ENCODE measurements at places on chromosomes 3 and 15. TPM values are rescaled to one million over a fixed set of nuclear protein-coding genes. Genes with fewer than 3 reads are reported as not detected.

DAZL gene
- not detected for total RNA-seq

SLC15A2 gene
- 16.5 TPM for total RNA-seq

ARMC8 gene
- total RNA-seq, result 125 TPM

SLC30A4 gene
- 3.2 TPM for total RNA-seq

EXD1 gene
- not detected for total RNA-seq

DNA sequence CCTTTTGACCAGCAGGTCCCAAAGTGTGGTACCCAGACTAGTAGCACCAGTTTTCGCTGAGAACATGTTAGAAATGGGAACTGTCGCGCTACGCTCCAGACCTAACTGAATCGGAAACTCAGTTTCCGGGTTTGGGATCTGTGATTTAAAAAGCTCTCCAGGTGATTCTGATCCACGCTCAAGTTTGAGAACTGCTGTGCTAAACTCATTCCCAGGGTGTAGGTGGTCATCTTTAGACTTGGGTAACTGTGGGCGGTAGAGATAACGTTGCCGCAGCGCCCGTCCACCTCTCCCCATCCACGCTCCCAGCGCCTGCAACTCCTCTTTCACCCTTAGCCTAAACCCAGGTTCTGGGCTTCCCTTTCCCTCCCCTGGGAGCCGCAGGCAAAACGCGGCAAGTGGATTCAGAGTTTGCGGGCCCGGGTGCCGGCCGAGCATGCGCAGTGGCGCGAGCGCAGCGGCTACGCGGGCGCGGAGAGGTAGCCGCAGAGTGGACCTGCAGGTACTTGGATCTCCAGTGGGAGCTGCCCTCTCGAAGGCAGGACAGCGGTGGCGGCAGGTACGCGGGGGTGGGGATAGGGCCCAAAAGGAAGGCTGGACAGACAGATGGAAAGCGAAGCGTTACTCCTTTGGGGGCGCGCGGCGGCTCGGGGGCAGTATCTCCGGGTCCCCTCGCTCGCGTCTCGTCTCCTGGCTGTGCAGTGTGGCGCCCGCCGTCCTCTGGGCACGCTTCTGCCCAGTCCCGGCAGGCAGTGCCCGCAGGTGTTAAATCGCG is at the start of gene PLS1:
Gene PLS1 (plus strand): TSS at position 443 of the 775 bp plus-strand sequence. CDS start 67,845 bp downstream, outside the sequence.
- DNase-seq, result peak; percentile 93

DNA sequence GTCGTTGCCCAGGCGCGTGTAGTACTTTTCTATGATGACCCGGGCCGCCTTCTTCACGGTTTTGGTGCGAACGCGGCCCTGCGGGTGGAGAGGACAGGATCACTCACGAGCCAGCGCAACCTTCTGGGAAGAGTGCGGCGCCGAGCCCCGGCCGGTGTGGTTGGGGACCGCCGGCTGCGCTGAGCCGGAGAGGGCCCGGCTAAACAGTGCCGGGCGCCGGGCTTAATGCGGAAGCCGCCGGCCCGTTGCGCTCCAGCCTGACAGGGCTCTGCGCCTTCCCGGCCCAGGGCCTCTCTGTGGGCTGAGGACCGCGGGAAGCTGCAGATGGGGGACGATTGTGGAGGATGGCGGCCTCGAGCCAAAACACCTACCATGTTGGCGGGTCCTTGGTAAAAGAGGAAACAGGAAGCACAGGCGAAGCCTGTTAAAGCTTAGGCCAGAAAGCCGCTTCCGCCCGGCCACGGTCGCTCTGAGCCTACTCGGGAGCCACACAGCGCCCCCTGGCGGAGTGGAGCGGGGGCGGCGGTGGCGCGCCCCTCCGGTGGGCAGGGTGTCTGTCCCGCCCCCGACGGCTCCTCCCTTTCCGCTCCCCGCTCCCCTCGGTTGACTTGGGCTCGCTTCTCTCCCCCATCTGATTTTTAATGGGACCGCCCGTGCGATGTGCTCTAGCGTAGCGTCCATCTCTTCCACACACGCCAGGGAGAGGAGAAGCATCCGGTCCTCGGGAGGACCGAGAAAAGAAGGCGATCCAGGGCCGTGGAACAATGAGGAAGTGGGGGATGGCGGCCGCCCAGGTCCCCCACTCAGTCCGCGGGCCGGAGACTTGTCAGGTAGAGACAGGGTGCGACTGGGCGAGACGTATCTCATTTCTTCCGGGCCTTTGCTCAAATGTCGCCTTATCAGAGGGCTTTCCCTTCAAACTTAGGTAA is at the start of gene RPS17:
Gene RPS17 (minus strand): TSS at position 403 of the 929 bp plus-strand sequence. CDS start 29 bp downstream, at position 374.
- DNase-seq, result peak; percentile 98

- no peak for DNase-seq
Observed at GRCh38 chr3:162015856-162016255, 519.2 kb downstream of the OTOL1 start.

DNA sequence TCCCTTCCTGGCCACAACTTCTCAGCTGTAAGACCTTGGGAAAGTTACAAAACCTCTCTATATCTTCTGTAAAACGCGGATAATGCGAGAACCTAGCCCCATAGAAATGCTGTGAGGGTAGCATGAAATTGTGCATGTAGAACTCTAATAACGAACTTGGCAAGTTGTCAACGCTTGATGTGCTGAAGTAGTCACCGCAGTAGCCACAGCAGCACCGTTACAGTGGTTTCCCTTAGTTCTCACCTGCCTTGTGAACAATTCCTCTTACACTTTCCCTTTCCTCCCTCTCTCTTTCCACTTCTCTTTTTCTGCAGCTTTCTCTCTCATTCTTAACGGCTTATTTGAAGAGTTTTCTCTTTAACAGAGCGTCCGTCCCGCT is 447 bp upstream of the SHQ1 start:
- DNase-seq, result no peak

- DNase-seq, result no peak
Observed at GRCh38 chr15:74845208-74845568, 2.2 kb upstream of the ULK3 start.

- no peak for DNase-seq
Observed at GRCh38 chr3:32996048-32996754, 44.8 kb downstream of the CCR4 start.

GRCh38 chr3:100024520-100025303 is 89.6 kb downstream of the FILIP1L start:
- DNase-seq, result no peak

- DNase-seq, result no peak
Observed at GRCh38 chr3:47592066-47592795, 13.6 kb upstream of the CSPG5 start.

DNA sequence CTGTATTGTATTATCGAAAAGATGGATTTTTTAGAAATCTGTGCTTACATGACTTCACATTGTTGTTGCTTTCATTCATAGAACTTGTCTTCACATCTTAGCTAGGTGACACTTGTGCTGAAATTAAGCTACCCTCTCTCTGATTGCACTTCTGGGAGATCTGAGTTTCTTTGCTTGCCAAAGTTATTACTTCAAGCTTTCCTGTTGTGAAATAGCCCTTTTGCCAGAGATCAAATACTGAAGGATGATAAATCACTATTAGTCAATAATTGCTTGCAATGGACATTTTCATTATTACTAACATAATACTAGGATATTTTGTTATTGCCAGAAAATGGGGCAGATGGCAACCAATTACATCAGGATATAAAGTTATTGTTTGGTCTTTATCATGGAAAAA is 34.7 kb downstream of the PIK3CA start:
- no peak for DNase-seq

DNA sequence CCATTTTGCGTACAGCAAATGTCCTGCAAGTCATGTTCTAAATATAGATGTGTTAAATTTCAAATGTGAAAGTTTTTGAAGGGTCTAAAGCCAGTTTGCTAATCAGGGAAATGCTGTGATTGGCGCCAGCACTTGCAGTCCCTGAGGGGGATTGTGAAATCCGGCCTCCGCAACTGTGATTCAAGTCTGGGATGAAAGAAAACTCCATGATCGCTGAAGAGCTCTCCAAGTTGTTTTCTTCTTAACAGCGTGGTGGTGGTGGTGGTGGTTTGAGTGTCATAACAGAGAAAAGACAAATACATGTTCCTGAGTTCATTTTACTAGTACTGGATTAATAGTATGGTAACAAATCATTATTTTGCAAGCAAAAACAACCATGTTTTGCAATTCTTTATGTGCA is 51.8 kb downstream of the MITF start:
- peak; percentile 27 for DNase-seq

DNA sequence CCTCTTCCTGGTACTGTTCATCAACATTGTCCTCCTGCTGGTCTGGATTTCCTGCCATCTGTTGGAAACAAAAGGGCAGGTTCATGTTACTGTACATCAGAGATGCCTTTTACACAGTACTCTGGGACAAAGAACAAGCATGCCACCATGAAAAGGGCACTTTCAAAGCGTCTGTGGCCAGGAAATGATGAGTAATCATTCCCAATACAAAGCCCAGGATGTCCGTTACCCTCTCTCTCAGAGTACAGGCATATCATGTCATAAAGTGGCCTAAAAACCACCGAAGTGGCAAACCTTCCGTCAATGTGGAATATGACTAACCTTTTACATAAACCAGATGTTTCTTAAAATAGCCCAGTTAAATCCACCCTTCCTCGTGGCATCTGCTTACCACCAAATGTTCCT is 71.2 kb downstream of the GOLIM4 start:
- peak; percentile 23 for DNase-seq

DNA sequence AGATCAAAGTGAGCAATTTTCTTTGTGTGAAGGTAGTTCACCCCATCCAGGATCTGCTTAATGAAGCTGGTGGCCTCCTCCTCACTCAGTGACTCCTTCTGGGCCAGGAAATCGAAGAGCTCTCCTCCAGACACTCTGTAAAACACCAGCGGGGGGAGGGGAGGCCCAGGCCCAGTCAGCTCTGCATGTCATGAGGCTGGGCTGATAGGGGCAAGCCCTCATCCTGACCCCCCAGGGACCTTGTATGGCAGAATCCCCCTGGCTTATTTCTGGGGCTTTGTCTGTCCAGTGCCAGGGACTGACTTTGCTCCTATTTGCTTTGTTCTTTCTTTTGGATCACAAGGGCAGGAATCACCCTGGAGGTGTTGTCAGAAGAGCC is 74.9 kb downstream of the DAPK2 start:
- peak; percentile 18 for DNase-seq

GRCh38 chr3:174955513-174956016 is 96.4 kb downstream of the NAALADL2 start:
- DNase-seq, result peak; percentile 9

GRCh38 chr15:70869346-70869745 is 15.4 kb upstream of the LARP6 start:
- DNase-seq, result peak; percentile 26

DNA sequence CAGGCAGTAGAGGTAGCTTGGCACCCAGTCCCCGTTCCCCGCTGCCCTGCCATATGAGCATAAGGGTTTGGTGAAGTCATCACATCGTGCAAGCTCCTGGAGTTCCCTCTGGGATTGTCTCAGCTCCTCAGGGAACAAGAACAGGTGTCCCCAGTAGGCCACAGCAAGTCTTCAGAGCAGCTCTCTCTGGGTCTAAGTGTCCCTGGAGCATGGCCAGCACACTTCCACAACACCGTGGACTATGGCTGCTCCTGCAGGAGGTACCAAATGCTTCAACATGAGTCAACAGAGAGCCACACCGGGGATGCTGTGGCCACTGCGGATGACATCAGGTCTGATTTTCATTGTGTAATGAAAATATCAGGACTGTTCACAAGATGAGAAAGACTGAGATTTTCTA is 23.1 kb downstream of the ABHD6 start:
- no peak for DNase-seq
